ENCODE measurements at places on chromosomes 12 and 14.

DNA sequence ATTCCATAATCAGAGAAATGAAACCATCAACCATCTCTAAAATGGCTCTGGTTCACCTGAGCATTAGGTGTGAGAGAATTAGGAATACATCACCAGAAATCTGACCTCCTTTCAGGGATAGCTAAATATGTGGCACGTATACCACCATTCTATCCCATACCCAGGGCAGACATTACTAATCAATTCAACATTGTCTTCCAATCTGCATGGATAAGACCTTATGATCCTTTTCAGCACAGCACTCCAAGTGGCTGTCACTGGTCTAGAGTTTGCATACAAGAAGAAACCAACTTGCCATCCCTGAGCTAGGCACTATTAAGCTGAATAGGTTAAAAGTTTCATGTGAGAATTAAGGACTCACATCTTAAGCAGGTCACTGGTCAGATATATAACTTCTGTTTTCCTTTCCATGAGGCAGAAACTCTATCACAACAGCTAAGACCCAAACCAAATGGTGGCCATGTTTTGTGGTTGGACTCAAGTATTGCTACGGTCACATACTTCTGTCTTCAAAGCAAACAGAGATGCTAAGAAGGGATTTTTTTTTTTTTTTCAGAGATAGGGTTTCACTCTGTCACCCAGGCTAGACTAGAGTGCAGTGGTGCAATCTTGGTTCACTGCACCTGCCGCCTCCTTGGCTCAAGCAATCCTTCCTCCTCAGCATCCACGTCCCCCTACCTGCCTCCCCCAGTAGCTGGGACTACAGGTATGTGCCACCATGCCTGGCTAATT lies 249.0 kb downstream of the DPF3 start:
- DNase-seq: no peak

DNA sequence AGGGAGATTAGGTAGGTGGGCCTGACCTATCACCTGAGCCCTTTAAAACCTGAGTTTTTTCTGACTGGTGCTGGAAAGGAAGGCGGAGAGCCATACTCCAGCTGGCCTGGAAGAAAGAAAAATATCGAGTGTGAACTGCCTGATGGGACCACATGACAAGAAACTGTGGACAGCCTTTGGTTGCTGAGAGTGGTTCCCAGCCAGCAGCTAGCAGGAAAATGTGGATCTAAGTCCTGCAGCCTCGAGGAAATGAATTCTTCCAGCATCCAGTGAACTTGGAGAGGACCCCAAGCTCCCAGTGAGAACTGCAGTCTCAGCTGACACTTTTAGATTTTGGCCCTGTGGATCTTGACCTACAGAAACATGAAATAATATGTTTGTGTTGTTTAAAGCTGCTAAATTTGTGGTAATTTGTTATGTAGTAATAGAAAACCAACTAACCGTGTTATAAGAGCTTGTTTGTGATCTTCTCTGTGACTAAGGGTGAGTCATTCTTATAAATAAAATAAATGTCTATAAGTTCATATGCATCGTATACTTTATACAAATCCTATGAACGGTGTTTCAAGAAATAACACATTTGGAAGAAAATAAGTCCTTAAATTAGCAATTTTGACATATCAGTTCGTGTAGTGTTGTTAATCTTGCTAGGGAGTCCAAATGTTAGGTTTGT lies 359.6 kb downstream of the BMP4 start:
- no peak for DNase-seq

- no peak for DNase-seq
Measured at GRCh38 chr14:90756755-90757345, 59.4 kb downstream of the TTC7B start.

DNA sequence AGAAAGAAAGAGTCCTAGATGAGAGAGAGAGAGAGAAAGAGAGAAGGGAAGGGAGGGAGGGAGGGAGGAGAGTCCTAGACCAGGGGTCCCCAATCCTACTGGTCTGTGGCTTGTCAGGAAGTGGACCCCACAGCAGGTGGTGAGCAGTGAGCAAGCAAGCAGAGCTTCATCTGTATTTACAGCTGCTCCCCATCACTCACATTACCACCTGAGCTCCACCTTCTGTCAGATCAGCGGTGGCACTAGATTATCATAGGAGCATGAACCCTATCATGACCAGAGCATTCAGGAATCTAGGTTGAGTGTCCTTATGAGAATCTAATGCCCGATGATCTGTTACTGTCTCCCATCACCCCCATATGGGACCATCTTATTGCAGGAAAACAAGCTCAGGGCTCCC lies 39.2 kb upstream of the AMN1 start:
- no peak for DNase-seq

DNA sequence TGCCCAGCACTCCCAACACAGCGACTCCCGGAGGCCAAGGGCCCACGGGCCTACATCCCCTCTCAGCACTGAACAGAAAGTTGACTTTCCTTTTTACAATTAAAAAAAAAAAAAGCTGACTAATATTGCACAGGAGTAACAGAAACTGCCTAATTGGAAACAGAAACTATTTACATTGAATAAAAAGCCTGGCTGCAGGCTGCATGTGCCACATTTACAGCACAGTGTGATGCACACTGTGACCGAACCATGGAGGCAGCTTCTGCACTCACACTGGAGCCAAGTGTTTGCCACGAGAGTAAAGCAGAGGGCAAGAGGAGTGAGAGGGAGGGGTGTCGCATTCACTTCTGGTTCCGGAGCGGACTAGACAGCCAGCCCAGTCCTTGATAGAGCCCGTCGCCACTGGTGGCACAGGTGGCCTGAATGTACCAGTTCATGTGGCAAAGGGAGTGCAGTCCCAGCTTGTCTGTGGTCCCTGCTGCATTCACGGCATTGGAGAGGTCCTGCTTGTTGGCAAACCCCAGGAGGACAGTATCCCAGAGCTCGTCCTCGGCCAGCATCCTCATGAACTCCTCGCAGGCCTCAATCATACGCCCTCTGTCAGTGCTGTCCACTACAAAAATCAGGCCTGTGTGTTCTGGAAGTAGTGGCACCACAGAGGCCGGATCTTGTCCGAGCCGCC lies 59.2 kb downstream of the SPPL3 start:
- no peak for DNase-seq

DNA sequence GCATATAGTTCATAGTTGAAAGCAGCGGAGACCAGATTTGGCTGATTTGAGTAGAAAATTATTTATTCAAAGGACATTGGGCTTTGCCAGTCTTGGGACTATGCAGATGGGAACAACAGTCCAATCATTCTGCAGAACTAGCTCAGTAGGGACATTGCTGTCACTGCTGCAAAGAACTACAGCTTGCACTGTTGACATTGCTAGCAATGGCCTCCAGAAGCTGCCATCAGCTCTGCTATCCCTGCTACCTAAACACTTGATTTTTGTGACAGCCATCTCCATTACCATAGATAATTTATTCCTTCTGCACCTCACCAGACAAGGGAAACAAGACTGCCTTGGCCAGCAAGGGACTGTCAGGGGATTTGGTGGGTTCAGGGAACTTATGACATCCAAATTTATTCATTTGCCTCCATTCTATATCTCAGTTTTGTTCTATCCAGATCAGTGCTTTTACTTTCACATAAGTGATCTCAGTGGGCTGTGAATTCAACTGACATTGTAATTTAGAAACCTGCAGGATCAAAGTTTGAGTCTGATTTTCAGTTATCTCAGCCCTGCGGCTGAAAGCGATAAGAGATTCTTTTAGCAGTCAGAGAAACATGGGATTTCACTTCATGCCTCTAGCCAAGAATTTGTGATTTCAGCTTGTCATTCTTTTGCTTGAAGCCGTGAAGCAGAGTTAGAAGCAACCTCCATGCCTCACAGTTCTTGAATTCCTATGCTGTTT lies 136.7 kb upstream of the FBXO33 start:
- no peak for DNase-seq

DNA sequence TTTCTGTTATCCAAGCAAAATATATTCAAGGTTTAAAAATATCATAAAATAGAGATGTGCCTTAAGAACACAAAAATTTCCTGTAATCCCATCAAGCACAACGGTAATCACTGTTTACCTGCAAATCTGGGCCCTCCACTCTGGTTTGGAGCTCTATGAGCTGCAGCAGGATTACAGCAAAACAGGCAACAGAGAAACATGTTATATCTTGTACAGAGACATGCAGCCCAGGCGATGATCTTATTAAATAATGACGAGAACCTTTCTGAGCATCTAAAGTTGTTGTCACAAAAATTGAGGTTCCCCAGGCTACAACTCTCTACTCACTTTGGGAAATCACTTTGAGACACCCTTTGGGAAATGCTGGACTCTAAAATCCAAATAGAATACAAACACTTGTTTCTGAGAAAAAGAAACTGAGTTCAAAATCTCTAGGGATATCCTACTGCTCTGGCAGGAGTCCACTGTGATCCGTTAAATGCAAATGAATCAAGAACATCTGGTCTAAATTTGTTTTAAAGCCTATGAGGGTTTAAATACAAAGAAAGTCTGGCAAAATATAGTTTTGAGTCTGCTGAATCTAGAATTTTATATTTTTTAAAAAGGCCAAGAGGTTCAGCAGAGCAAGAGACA lies 36.3 kb downstream of the STON2 start:
- DNase-seq: no peak

DNA sequence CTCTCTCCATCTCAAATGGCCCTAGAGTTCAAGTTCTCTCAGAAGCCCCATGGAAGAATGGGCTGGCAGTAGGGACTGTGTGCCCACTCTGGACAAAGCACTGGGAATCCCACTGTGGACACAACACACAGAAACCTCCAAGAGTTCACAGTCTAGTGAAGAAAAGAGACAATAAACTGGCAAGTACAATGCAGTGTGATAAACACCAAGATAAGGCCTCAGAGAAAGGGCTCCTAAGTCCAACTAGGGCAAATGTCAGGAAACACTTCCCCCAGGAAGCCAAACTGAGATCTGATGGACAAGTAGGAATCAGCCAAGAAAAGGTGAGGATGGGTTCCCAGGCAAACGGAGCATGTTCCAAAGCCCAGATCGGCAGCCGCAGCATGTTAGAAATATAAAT lies 5.4 kb downstream of the VSIG10 start:
- no peak for DNase-seq

- no peak for DNase-seq
Measured at GRCh38 chr12:1880153-1880845, 38.2 kb downstream of the CACNA2D4 start.

DNA sequence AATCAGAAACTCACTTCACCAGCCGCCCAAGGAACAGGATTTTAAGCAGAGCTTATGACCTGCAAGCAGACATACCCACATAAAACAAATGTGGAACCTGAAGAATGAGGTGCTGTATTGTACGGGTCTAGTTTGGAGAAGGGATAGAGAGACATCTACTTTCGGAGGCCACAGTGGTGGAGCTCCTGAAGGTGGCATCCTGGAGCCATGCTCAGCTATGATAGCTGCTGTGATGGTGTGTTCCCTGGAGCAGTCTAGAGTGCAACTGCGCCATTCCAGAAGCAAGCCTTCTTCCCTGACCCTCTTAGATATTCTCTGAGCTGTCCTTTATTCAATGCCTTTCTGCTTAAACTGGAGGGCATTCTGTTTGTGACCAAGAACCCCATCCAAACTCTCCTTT lies 402.6 kb downstream of the FUT8 start:
- no peak for DNase-seq

GRCh38 chr14:85482552-85482951 lies 47.4 kb upstream of the FLRT2 start:
- no peak for DNase-seq

- DNase-seq: no peak
Measured at GRCh38 chr12:54765652-54766051, 88.7 kb upstream of the MUCL1 start.

DNA sequence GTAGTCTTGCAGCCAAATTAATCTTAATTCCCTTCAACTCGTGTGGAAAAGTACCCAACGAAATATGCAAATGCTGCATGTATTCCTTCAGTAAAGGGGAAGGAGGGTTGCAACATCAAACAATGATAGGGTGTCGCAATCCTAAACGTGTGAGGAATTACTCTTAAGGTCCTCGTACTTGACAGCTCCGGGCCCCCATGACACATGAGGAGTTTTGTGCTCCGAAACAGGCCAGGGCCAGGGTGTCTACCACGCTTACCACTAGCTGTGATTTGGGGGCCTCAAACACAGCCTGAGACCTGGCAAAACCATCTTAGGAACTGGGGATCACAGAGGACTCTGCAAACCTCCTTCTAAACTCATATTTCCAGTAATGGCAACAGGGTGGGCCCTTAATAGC lies 20.4 kb downstream of the FOS start:
- DNase-seq: no peak

DNA sequence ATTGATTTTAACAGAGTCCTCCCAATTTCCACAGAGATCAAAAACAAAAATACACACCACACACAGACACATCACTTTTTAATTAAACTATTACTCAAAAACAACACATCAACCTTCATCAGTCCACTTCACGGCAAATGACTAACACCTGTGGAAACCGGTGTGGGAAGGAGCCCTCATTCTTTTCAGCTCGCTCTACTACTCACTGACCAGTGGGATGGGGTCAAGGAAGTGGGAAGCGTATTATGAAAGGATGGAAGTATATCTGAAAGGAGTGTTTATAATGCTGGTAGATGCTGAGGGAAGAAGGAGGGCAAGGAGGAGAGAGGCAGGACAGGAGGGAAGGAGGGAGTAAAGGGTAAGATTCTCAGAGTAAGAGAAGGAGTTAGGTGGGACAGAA lies 156.5 kb downstream of the EPS8 start:
- no peak for DNase-seq

GRCh38 chr12:19430988-19431387 lies 8.3 kb upstream of the AEBP2 start:
- no peak for DNase-seq

DNA sequence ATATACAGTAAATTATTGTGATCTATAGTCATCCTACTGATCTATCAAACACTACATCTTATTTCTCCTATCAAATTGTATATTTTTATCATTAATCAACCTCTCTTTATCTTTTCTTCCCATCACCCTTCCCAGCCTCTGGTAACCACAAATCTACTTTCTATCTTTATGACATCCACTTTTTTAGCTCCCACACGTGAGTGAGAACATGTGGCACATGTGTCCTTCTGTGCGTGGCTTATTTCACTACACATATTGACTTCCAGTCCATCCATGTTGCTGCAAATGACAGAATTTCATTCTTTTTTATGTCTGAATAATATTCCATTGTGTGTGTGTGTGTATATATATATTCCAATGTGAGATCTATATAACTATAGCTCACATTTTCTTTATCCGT lies 67.8 kb upstream of the TBX5 start:
- DNase-seq: no peak

DNA sequence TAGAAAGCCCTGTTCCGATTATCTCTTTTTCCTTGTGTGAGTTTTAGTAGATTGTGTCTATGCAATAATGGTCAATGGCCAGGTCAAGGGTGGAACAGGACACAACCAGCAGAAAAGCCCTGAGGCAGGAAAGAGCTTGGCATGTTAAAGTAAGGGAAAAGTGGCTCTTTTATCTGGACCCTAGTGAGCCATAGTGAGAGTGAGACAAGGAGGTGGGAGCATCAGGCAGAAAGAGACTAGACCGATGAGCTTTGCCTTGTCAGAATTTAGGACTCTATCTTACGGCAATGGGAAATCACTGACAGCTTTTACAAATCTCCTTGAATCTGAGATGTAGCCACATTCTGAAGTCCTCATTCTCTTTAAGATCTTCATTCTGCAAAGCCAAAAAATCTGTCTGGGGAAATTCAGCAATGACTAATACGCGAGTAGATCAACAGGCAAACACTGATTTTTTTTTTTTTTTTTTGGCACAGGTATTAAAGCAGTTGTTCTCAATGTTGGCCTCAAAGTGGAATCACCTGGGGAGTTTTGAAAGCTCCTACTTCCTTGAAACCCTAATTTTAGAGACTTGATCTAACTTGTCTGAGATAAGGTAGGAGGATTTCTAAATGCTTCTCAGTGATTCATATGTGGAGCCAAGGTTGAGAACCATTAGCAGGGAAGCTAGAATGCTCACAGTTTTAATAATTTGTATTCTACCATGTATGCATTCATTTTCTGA lies 33.9 kb downstream of the TMEM19 start:
- no peak for DNase-seq

All from stimulated activated CD4-positive, alpha-beta T cell treated with anti-CD3 and anti-CD28 coated beads, Interleukin-4, amount 100 ng/mL, for 4 hours (primary cell).